Stimulated activated CD4-positive, alpha-beta T cell treated with anti-CD3 and anti-CD28 coated beads, TNF-alpha, amount 100 ng/mL, for 1 hour (primary cell): ENCODE measurements at places on chromosomes 1 and 21.

DNA sequence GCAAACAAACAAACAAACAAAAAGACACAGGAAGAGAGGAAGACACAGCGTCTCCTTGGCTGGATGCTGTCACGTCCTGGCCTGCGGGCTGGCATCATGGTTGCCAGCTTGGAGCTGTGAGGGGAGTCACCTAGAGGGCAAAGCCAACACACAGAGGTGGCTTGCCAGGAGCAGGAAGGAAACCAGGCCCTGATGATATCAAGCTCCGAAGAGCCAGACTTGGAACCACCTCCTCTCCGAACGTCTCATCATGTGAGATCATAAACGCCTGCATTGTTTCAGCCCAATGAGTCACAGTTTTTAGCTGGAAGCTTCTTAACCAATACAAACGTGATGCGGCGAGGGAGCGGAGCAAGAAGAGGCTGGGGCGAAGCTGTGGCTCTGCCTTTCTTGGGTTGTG is 8.7 kb downstream of the PLA2G2D start:
- no peak for DNase-seq

GRCh38 chr1:212612041-212612961 is 3.7 kb downstream of the ATF3 start:
- DNase-seq: no peak

- DNase-seq: no peak
These were observed 59.6 kb downstream of the RUNX1 start for GRCh38 chr21:34989337-34990151.

DNA sequence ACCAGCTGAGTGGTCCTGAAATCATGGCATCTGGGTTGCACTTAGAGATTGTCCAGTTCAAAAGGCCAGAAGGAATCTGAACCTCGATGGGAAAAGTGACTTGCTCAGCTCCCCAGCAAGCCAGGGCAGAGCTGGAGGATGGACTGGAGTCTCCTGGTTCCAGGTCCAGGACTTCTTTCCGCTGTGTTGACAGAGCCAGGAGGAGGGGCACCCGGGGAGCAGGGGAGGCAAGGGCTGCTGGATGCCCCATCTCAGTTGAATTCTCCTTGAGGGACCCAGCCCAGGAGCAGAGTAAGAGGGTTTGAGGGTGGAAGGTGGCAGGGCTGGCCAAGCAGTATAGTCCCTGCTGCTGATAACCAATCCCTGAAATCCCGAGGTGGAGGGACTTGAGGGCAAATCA is 2.4 kb upstream of the ALPL start:
- no peak for DNase-seq

GRCh38 chr1:225396357-225396756 is 31.5 kb downstream of the LBR start:
- DNase-seq: no peak

- DNase-seq: no peak
These were observed 424 bp upstream of the NECAP2 start for GRCh38 chr1:16440131-16440469.

GRCh38 chr1:173333581-173333980 is 126.5 kb upstream of the TNFSF4 start:
- DNase-seq: no peak

DNA sequence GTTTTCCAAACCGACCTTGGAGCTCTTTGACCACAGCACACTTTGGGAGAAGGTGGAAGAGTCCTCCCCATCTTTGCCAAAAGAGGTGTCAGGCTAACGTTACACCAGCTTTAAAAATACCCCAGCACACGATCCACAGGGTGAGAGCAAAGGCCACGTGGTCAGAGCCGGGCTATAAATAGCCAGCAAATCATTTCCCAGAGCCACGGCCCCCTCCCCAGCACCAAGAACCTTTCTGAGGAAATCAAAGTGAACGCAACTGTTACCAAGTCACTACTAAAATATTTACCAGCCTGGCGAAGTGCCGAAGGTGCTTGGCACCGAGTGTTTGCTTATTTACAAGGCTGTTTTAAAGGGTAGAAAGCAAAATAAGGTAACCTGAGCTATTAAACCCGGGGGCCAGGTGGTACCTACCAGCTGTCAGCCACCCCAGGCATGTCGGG is 72.4 kb downstream of the CASZ1 start:
- no peak for DNase-seq
